Inflammatory macrophage treated with lipopolysaccharide for 4 hours (primary cell): ENCODE measurements at places on chromosomes 7 and 10.

GRCh38 chr7:151541709-151542499, 22.2 kb upstream of the RHEB start:
- DNase-seq: no peak

DNA sequence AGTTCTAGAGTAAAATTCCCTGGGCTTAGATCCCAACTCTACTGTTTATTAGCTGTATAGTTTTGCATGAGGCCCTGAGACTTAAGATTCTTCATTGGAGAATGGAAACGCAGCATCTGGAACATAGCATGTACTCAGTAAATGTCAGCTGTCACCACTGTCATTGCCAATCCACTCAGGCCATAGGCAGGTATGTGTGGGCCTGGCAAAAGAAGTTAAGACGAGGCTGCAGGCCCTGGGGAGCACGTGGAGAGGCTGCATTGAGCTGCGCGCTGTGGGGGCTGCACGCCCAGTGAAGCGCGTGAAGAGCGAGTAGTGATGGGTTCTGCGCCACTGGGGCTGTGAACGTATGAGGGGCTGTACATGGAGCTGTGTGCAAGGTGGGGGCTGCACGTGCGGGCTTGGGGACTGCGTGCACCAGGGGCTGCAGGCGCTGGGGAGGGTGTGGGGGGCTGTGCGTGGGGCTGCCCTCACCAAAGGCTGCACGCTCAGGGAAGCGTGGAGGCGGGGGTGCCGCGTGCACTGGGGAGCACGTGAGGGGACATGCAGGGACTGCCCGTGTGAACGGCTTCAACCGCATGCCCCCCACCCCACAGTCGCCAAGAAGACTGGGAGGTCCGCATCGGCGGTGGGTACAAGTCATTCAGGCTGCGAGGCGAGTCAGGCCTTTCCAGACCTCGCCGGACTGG, 85.5 kb downstream of the PRR15 start:
- no peak for DNase-seq

- no peak for DNase-seq
Observed at GRCh38 chr7:35286986-35287385, 33.1 kb upstream of the TBX20 start.

DNA sequence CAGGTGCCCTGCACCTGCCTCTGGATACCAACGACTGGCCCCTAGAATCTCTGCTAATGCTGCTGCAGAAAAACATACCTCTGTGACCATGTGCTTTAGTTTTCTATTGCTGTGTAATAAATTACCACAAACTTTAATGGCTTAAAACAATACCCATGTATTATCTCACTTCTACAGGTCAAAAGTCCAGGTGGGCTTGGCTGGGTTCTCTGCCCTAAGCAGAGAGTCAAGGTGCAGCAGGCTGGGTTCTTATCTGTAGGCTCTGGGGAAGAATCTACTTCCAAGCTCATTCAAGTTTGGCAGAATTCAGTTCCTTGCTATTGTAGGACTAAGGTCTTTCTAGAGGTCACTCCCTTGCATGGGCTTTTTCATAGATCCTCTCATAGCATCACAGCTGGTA, 52.3 kb downstream of the CCDC71L start:
- DNase-seq: no peak

DNA sequence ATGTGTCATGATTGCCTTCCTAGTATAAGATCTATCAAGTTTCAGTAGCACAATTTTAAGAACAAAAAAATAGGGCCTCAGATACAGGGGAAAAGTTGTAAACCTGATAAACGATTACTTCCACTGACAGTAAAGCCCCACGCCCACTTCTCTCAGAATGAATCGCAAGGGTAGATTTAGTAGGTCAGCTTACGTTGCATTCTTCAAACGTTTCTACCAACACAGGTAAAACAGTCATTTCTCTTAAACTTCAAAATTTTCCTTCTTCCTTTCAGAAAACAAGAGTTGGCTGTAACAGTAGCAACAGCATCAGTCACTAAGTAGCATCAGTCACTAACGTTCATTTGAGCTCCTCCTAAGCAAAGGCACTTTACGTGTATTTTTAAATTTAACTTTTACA, 221.5 kb downstream of the ADAM12 start:
- no peak for DNase-seq

DNA sequence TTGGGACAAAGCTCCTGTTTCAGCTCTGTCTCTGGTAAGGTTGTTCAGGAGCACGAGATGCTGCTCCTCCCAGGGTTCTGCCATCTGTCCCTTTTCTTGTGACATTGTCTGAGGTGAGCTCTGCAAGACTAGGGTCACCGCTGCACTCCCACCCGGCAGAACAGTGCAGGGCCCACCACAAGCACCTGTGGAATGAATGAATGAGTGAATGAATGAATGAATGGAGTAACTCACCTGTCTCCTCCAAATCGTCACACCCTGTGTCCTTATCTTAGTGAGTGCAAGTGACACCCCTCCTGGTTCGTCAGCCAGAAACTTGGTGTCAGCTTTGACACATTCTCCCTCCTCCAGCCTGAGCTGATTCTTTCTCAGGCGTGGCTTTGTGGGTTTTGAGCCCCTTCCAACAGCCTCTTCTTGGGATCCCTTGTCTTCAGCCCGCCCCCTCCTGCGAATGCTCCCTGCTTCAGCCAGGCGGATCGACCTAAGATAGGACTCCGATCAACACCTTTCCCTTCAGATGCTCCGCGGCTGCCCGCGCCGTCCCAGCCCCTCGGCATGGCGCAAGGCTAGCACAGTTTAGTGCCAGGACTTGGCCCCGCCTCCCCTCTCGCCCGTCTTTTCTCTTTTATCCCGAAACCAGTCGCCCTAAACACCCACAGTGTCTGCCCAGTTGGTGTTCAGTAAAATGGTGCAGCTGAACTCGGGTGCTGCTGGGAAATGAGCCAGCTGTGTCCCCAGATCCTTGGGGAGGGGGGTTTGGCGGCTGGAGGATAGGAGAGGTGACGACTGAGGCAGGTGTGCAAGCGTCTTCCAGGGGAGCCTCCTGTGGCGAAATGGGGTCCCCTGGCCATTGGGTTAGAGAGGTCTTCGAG, 89.3 kb downstream of the BEND7 start:
- DNase-seq: no peak
